ENCODE measurements at places on chromosomes 12 and 14. TPM values are rescaled to one million over a fixed set of nuclear protein-coding genes. Genes with fewer than 3 reads are reported as not detected.

DNA sequence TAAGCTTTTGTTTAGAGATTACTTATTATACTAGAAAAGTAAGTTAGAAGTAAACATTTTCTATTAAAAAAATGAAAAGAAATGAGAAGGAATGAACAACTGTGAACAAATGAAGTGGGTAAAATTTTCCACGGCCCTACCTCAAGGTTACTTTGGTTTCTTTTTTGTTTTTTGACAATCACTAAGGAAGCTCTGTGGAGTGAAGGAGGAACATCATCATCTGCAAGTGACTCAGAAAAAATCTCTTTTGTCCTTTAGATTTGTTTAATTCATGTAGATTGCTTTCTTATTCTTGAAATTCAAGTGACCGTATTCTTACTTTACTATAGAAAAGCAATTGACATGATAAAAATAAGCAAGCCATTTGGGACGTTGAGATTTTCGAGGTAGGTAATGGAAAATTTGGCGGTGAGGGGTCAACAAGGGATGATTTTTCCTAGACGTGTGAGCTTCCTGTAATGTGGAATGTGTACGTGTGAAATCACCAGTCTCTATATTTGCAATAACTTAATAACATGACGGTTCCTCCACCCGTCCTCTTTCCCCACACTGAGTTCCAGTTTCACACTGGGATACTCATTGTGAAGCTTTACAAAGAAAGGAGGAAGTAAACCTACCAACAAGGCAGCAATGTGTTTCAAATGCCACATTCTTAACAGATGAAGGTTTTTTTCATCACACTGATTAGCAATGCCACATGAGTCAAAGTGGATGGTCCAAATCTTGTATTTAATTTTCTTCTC is 62.3 kb upstream of the EGLN3 start:
- no peaks in the 10 kb centered on the region for H3K36me3 ChIP-seq
- no peak for DNase-seq
- H3K27me3 ChIP-seq: no peaks in the 10 kb centered on the region

DNA sequence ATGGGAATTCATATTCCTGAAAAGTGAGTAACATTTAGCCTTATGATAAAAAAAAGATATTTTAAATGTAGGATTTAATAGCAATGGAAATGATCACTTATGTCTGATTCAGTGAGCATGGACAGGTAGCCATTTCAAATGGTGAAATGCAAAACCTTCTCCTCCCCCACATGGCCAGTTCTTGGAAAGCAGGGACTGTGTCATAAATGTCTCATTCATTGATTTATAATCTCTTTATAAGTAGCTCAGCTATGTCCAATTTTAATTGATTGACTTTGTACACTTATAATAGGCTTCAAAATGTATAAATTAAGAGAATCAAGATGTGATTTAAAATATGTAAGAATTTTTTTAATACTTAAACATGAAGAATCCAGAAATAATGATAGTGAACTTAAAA is 24.6 kb upstream of the SCFD1 start:
- no peak overlapping the region for H3K4me3 ChIP-seq
- no peak overlapping the region for H3K27ac ChIP-seq
- no peaks in the 10 kb centered on the region for H3K4me1 ChIP-seq
- H3K36me3 ChIP-seq: no peaks in the 10 kb centered on the region
- DNase-seq: no peak
- no peaks in the 10 kb centered on the region for H3K27me3 ChIP-seq

DNA sequence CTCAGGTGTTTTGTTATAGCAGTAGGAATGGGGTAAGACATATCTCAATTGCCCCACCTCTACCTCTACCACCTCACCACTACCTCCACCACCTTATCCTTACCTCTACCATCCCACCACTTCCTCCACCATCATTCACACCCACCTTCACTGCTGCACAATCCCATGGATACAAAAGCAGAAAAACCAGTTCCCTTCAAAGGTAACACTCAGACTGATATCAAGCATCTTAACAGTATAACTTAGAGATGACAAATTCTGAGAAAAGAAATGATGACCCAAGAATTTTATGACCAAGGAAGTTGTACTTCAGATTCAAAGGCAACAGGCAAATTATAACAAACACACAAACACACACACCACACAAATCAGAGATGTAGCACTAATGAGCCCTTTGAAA is 189.4 kb downstream of the NUAK1 start:
- H3K4me1 ChIP-seq: no peaks in the 10 kb centered on the region
- no peaks in the 10 kb centered on the region for H3K27me3 ChIP-seq
- H3K36me3 ChIP-seq: no peaks in the 10 kb centered on the region
- no peak overlapping the region for H3K27ac ChIP-seq

GRCh38 chr14:23877111-23877510 is 76.5 kb upstream of the DHRS4 start:
- H3K4me3 ChIP-seq: no peak overlapping the region
- no peaks in the 10 kb centered on the region for H3K4me1 ChIP-seq
- no peak overlapping the region for H3K27ac ChIP-seq
- H3K36me3 ChIP-seq: no peaks in the 10 kb centered on the region

GRCh38 chr12:57063991-57064685 is 14.2 kb upstream of the MYO1A start:
- H3K36me3 ChIP-seq: no peaks in the 10 kb centered on the region
- no peaks in the 10 kb centered on the region for H3K4me1 ChIP-seq
- no peak overlapping the region for H3K4me3 ChIP-seq
- H3K27me3 ChIP-seq: no peaks in the 10 kb centered on the region
- H3K27ac ChIP-seq: peak overlapping the region; percentile 64

GRCh38 chr14:36167431-36167830 is 9.1 kb downstream of the PTCSC3 start:
- H3K4me3 ChIP-seq: no peak overlapping the region
- H3K27me3 ChIP-seq: no peaks in the 10 kb centered on the region
- H3K27ac ChIP-seq: no peak overlapping the region
- no peak for DNase-seq

DNA sequence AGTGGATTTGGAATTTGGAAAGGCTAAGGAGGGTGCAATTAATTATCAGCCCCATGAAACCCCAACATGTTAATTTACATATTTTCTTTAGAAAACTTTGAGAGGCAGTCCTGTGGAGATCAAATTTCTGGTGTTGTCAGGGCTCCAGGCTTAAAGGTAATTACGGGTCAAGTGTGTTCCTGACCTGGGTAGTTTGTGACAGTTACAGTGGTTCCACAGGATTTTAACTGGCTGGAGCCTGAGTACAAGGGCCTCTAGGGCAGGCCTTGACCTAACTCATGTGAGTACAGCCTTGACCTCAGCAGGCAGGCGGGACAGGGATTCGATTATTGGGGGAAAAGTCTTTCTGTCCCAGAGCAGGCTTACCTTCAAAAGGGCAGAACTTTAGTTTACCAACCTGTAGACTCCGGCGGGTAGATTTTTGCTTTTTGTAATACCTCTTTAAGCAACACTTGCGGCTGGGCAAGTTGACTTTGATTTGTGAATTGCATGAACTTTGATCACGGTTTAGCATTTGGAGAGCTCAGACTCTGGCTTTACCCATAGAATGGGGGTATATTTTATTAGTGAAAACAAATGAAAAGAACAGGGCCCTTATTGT is 8.4 kb upstream of the PPTC7 start:
- DNase-seq: peak; percentile 58
- H3K27me3 ChIP-seq: no peaks in the 10 kb centered on the region

GRCh38 chr12:73445658-73446324 is 1091.8 kb upstream of the ATXN7L3B start:
- no peaks in the 10 kb centered on the region for H3K4me1 ChIP-seq
- no peak for DNase-seq
- H3K4me3 ChIP-seq: no peak overlapping the region
- H3K27ac ChIP-seq: no peak overlapping the region
- H3K27me3 ChIP-seq: no peaks in the 10 kb centered on the region
- no peaks in the 10 kb centered on the region for H3K36me3 ChIP-seq

GRCh38 chr14:23366426-23366921 is 1.5 kb upstream of the EFS start:
- no peaks in the 10 kb centered on the region for H3K4me1 ChIP-seq
- peak; percentile 46 for DNase-seq
- peak overlapping the region; percentile 82 for H3K27ac ChIP-seq
- no peak overlapping the region for H3K4me3 ChIP-seq

- no peaks in the 10 kb centered on the region for H3K36me3 ChIP-seq
- no peak overlapping the region for H3K27ac ChIP-seq
- no peak overlapping the region for H3K4me3 ChIP-seq
- DNase-seq: no peak
These were observed 31.1 kb downstream of the PITPNM2 start for GRCh38 chr12:123119808-123120207.

DNA sequence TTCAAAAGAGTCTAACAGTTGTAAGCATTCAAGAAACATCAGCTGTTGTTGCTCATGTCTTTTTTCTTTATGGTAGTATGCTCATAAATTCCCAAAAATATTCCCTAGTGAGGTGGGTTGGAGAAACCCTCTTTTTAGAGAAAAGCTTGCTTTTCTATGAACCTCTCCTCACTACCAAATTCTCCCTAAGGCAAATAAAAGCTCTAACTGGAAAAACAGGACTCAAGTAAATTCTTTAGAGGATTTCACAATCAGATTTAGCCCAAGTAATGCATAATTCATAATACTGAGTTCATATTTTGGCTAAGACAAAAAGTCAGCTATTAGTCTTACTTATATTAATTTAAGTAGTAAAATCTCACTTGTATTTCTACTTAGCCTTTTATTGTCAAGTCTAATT is 59.1 kb downstream of the DIO2 start:
- no peak for DNase-seq
- no peaks in the 10 kb centered on the region for H3K27me3 ChIP-seq
- H3K4me1 ChIP-seq: no peaks in the 10 kb centered on the region

DNA sequence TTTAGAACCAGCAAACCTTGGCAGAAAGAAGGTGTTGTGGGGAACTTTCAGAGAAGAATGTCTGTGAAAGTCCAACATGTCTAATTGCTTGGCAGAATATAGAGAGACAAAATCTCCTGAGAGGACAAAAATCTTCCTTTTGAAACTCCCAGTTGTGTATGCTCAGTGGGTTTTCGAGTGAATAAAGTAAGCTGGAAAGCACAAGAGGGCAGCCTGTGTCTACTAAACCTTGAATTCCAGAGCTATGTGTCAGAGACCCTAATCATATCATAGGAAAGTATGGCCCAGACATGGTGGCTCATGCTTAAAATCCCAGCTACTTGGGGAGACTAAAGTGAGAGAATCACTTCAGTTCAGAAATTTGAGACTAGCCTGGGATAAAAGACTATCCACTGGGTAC is 661.2 kb downstream of the SLC16A7 start:
- no peaks in the 10 kb centered on the region for H3K36me3 ChIP-seq
- no peaks in the 10 kb centered on the region for H3K4me1 ChIP-seq
- no peaks in the 10 kb centered on the region for H3K27me3 ChIP-seq
- DNase-seq: no peak
- no peak overlapping the region for H3K27ac ChIP-seq

GRCh38 chr14:93107453-93107852 is 8.3 kb downstream of the ITPK1 start:
- no peaks in the 10 kb centered on the region for H3K27me3 ChIP-seq
- no peak overlapping the region for H3K4me3 ChIP-seq
- peaks cover 12% of the 10 kb centered on the region for H3K4me1 ChIP-seq
- peak; percentile 35 for DNase-seq

DNA sequence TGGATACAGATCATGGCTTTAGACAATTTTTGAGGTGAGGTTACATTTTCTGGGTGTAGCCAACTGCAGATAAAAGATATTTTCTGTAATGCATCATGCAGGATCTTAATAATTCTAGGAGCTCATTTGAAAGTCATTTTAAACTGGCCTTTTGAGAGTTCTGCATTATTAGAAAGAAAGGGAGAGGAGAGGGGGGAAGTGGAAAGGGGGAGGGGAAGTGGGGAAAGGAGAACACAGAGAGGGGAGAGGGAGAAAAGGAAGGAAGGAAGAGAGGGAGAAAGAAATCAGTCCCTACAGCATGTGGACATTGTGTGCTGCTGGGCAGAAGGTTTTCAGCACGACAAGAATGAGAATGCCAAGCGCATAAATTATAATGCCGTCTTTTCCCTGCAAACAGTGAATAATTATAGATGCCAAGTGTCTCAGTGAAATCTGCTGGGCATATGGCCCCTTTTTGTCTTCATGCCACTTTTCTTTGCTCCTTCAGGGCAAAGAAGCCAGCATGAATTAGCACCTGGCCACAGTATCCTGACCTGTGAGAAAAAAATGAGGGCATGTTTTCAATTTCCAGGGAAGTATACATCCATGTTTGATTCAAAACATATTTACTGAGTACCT is 22.7 kb upstream of the PPP2R5C start:
- H3K27ac ChIP-seq: no peak overlapping the region
- H3K27me3 ChIP-seq: no peaks in the 10 kb centered on the region
- no peaks in the 10 kb centered on the region for H3K4me1 ChIP-seq
- H3K36me3 ChIP-seq: no peaks in the 10 kb centered on the region

DNA sequence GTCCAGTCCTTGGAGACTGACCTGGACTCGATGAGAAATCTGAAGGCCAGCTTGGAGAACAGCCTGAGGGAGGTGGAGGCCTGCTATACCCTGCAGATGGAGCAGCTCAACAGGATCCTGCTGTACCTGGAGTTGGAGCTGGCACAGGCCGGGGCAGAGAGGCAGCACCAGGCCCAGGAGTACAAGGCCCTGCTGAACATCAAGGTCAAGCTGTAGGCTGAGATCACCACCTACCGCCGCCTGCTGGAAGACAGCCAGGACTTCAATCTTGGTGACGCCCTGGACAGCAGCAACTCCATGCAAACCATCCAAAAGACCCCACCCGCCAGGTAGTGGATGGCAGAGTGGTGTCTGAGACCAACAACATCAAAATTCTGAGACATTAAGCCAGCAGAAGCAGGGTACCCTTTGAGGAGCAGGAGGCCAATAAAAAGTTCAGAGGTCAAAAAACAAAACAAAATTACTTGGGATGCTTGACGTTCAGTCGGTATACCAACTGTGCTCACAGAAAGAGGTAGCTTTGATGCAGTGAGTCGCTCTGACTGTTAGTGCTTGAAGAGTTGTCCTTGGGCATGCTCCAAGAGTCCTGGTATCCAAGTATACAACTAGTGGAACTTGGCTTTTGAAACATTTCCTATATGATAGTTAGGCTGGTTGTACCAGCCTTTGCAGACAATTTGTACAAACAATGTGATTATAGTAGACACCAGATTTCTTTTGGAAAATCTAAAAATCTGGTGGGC is 4.8 kb downstream of the MED6 start:
- H3K36me3 ChIP-seq: peaks cover 4% of the 10 kb centered on the region
- DNase-seq: no peak
- H3K4me1 ChIP-seq: peaks cover 4% of the 10 kb centered on the region
- no peaks in the 10 kb centered on the region for H3K27me3 ChIP-seq
- H3K4me3 ChIP-seq: no peak overlapping the region
- no peak overlapping the region for H3K27ac ChIP-seq

Gene RASSF8
- 14.2 TPM for total RNA-seq

Gene MDM1
- total RNA-seq: 12.0 TPM

Gene RBP5
- total RNA-seq: 3.7 TPM

Gene CLEC2B
- total RNA-seq: 1.7 TPM

Gene FLVCR2
- 9.0 TPM for total RNA-seq

Gene PPM1H
- total RNA-seq: 7.4 TPM

Gene LTBP2
- total RNA-seq: 3.7 TPM

Gene PAN2
- total RNA-seq: 68.0 TPM

All from colonic mucosa (tissue), 4 donors.